ENCODE measurements at places on chromosomes 4 and X.

DNA sequence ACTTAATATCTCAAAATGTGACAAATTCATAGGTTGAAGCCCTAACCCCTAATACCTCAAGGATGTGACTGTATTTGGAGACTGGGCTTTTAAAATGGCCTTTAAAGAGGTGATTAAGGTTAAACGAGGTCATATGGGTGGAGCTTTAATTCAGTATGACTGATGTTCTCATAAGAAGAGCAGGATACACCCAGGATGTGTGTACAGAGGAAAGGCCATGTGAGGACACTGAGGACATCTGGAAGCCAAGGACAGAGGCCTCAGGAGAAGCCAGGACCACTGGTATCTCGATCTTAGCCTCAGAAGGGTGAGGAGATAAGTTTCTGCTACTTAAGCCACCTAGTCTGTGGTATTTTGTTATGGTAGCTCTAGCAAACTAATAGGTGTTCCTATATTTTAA, 49.0 kb upstream of the SHISA3 start:
- no peak for DNase-seq

GRCh38 chrX:56986138-56986537, 9.2 kb downstream of the SPIN3 start:
- DNase-seq = no peak

DNA sequence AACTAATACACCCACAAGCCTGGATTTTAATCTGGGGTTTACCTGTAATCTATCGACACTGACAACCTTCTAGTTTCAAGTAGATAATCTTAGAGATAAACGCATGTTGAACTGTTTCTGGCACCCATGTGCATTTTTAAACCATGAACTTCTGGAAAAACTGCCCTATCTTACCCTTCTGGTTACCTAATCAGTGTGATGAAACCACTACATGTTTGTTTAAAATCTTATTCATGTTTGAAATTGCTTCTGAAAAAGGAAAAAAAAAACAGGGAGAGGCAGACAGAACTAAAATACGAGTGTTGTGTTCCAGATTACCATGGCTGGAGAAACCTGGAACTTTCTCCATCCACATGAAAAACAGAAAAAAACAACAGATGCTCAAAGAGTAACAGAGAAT, 139.3 kb downstream of the MID1IP1 start:
- DNase-seq = no peak

GRCh38 chrX:13215729-13216128, 104.1 kb downstream of the ATXN3L start:
- DNase-seq = no peak

DNA sequence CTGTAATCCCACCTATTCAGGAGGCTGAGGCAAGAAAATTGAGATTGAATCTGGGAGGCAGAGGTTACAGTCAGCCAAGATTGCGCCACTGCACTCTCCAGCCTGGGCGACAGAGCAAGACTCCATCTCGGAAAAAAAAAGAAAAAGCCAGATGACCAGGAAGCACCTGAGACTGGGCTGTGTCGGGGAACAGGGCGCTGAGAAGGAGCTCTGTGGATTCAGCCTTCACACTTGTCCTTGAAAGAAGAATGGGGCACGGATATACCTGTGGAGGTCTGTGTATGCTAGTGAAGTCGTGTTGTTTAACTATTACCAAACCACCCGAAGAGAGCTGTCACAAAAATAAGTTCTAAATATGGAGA, 39.3 kb upstream of the TADA2B start:
- no peak for DNase-seq

DNA sequence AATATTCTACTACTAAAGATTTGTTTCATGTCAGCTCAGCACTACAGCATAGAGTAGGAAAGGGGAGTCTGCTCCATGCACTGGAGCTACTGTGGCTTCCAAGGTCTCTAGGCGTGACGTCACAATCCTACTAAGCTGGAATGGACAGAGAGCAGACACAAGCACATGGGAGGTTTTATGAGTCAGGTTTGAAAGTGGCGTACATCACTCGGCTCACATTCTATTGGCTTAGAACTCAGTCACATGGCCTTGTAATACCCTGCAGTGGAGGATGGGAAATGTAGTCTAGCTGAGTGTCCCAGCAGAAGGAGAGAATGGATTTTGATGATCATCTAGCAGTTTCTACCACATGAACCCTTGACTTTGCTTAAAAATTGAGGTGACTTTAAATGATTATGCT, 624.8 kb upstream of the ATOH1 start:
- no peak for DNase-seq

DNA sequence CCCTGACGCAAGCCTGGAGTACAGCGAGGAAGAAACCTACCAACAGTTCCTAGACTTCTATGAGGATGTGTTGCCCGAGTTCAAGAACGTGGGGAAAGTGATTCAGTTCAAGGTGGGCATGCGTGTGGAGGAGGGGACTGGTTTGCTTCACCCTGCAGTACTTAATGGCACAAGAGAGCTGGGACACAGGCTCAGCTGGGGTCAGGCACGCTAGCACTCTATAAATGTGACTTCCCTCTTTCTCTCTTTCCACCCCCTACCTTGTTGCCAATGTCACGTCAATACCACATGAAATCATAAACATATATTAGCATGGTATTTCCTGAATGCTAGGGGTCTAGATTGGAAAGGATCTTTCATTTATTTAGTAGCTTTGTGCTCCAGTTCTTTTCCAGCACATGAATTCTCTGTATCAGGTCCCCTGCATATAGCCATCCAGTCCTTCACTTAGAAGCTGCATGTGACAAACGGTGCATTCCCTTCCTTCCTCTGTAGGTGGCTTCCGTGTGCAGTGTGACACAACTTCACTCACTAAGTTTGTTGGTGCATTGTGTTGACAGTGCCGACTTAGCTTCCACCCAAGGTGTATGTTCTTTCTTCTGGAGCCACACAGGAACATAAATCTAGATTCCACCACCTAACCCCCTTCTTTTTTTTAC, 25.6 kb downstream of the ZRSR2 start:
- DNase-seq = no peak

GRCh38 chr4:152535360-152535902, 461 bp downstream of the FBXW7 start:
- DNase-seq = peak; percentile 22

GRCh38 chr4:53196882-53197771, 168.7 kb downstream of the SCFD2 start:
- peak; percentile 38 for DNase-seq

DNA sequence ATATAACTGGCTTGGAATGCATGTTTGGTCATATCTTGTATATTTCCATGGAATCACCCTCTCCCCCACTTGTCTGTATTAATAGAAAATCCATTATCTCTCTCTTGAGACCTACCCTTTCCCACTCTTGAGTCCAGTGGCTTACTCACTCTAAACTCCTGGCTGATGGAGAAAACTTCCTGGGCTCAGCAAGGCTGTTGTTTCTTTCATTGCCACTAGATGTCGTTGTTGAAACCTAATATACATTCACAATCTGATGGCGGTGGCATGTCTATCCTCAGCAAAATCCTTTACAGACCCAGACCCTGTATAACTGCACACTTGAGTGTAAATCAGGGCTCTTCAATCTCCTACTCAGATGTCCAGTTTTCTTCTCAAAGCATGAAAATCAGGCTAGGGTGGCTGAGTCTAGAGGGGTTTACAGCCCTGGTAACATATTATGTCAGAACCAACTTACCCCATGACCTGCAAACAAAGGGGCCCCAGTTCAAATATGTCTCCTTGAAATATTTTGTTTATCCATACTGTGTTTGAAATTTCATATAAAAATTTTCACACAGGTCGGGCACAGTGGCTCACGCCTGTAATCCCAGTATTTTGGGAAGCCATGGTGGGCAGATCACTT, 70.0 kb upstream of the FAM241A start:
- peak; percentile 25 for DNase-seq

- DNase-seq = no peak
Observed at GRCh38 chr4:67288964-67289363, 256.3 kb downstream of the CENPC start.

- no peak for DNase-seq
Observed at GRCh38 chr4:142697320-142697719, 148.8 kb downstream of the INPP4B start.

DNA sequence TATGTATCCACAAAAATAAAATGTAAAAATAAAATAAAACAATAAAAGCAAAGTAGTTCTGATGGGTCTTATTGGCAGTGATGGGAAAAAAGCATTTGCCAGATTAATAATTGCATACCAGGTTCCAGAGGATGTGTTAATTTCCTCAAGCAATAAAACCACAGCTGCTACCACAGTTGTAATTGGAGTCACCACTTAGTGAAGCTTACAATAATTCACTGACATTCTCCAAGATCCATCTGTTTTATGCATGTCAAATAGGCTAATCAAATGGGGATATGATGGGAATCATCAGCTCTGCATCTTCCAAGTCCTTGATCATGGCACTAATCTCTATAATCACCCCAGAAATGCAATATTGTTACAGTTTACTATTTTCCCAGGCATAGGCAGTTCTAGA, 123.5 kb upstream of the EMCN start:
- no peak for DNase-seq

- DNase-seq = no peak
Observed at GRCh38 chr4:159382856-159383561, 280.1 kb downstream of the RAPGEF2 start.

- no peak for DNase-seq
Observed at GRCh38 chrX:95911062-95911461, 773.6 kb upstream of the DIAPH2 start.

- no peak for DNase-seq
Observed at GRCh38 chrX:72461288-72461687, 111.4 kb downstream of the HDAC8 start.

GRCh38 chrX:108736509-108737479, at the start of gene IRS4:
IRS4 (minus strand) TSS chrX:108736563.
- no peak for DNase-seq

DNA sequence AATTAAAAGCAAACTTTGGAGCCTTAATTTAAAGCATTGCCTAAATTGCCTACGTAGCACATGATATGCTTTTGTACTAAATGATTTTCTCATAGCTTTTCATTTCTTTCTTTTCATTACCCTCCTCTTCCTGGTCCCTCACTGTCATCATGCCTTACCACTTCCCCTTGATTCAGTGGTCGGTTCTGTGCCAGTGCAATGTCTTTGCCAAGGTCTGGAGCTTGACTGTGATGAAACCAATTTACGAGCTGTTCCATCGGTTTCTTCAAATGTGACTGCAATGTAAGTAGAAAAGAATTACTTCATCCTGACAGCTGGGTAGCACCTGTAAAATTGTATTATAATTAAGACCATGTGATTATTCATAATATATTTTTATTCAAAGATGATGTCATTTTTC, 72.5 kb downstream of the C4orf46 start:
- DNase-seq = no peak

- no peak for DNase-seq
Observed at GRCh38 chr4:77236806-77237205, 79.8 kb downstream of the CCNG2 start.

DNA sequence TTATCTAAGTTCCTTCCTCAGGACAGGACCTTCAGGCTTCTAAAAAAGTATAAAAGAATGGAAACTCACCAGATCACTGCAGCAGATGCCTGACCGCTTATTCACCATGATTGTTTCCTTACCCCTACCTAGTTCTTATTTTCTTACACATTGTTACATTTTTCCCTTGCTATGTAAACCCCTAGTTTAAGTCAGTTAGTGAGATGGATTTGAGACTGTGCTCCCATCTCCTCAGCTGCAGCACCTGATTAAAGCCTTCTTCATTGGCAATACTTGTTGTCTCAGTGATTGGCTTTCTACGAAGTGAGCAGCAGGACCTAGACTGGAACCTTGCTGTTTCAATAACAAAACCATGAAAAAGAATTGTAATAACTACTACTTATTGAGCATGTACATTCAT, 4.7 kb downstream of the SPARCL1 start:
- no peak for DNase-seq

DNA sequence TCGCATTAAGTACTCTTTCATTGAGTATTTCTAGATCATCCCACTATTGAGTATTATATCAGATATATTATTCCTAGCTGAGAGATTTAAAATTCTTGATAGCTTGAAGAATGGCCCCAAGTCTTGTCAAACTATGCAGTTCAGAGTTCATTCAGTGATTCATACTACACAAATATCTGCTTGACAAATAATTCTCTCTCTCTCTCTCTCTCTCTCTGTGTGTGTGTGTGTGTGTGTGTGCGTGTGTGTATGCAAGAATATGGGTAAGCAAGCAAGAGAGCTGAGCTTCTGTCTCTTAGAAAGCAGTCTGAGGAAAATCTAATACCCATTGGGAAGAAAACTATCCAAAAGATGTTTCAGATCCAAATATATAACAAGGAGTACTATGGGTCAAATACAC, 142.0 kb downstream of the SLC10A7 start:
- no peak for DNase-seq

- DNase-seq = no peak
Observed at GRCh38 chrX:121322159-121322558, 274.7 kb downstream of the GLUD2 start.

GRCh38 chrX:133676344-133677122, 261.2 kb upstream of the GPC4 start:
- no peak for DNase-seq

GRCh38 chr4:172986114-172986513, 182.5 kb upstream of the GALNT7 start:
- DNase-seq = no peak

GRCh38 chr4:145716200-145716599, 36.3 kb downstream of the C4orf51 start:
- DNase-seq = no peak

DNA sequence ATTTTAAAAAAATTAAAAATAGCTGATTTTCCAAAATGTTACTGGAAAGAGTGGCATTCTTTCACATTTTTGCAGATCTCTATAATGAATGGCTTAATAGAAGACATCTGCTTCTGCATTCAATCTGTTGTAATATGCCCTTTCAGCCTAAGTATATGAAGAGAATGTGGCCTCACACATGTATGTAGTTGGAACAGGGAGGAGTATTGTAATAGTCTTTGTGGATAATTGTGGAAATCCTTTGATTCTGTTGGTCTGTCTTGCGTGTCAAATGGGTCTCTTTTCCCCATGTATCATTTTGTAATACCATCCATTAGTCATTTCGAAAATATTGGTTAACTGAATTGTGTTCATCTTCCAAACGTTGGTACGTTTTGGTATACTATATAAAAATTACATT, 11.6 kb downstream of the TXLNG start:
- DNase-seq = no peak

DNA sequence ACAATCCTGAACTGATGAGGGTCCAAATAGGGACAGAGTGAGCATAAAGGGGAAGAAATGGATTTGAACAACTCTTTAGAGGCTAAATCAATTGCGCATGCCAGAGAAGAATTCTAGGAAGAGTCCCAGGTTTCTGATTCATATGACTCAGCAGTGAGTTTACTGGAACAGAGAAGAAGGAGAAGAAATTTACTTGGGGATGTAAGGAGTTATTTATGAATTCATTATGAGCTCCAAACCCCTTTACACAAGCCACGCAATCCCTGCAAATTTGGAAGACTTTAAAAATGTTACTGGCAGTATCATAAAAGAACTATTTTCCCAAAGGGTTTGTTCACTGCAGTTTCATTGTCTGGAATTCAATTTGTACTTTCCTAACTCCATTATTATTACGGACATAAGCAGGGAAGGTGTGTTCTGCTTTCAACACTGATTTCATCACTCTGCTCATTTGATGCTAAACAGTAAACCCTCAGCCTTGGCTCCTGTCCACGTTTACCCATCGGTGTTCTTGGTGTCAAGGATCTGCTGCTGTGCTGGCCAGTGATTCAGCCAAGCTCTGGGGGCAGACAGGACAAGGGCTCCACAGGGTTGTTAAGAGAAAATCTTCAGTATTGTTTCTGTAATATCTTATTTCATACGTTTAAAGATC, 273.7 kb downstream of the HNRNPD start:
- no peak for DNase-seq

- DNase-seq = no peak
Observed at GRCh38 chr4:118983831-118984230, 95.2 kb downstream of the SYNPO2 start.

All from immature natural killer cell (primary cell).